ENCODE measurements at places on chromosomes 16 and 17. TPM values are rescaled to one million over a fixed set of nuclear protein-coding genes. Genes with fewer than 3 reads are reported as not detected.

Gene MINK1
- polyA plus RNA-seq, result 10.0 TPM

Gene SDR42E2
- 1.3 TPM for polyA plus RNA-seq

Gene CES3
- polyA plus RNA-seq, result 0.27 TPM

Gene ABCC3
- not detected for polyA plus RNA-seq

Gene ZSCAN10
- not detected for polyA plus RNA-seq

Gene METRNL
- polyA plus RNA-seq, result 0.47 TPM

Data from CD4-positive, CD25-positive, alpha-beta regulatory T cell (primary cell).